ENCODE measurements at places on chromosomes 12 and 14. TPM values are rescaled to one million over a fixed set of nuclear protein-coding genes. Genes with fewer than 3 reads are reported as not detected.

TMEM30B gene
- total RNA-seq: 10.5 TPM

RAD9B gene
- 0.25 TPM for total RNA-seq

GRCh38 chr12:109518820-109519665 lies 41.6 kb downstream of the UBE3B start:
- peak; percentile 59 for DNase-seq

AQP6 gene
- total RNA-seq: 0.28 TPM

- DNase-seq: peak; percentile 77
Measured at GRCh38 chr14:91509083-91509877, 830 bp downstream of the PPP4R3A start.

- no peak for DNase-seq
Measured at GRCh38 chr14:77529213-77529612, 30.6 kb upstream of the ISM2 start.

DNA sequence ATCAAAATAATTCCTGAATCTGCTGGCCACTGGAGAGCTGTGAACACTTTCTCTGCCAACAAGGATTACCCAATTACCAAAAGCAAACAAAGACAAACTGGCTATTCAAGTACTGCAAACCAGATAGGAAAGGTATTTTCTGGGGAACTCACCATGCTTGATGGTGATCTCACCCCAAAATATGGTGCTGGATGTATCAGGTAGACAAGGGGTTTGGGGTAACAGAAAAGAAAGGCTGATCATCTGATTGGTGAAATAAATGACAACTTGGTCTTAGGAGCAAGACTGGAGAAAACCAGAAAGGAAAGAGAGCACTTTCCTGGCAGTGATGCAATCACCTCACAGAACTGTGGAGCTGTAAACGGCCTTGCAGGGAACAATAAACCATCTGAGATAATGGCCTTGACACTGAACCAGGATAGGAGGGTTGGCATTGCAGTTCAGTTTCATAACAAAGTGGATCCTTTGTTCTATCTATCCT lies 31.0 kb upstream of the NPFF start:
- peak; percentile 56 for DNase-seq

NKX2-1 gene
- total RNA-seq: 0.10 TPM

DNA sequence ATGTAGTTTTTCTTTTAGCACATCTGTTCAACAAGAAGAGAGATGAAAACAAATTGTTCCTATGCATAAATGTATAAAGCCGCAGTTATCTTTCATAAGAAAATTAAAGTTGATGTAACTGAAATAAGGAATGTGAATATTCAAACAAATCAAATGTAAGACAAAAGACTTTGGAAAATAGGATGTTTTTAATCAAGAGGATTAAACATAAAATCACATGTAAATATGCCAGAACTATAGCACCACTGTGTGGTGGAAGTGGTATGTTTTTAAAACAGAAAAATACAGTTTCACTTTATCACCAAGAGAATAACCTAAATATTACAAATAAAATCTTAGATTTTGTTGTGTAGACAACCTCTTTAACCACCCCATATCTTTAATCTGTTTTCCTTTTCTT lies 40.4 kb downstream of the CAPS2 start:
- DNase-seq: no peak

DNA sequence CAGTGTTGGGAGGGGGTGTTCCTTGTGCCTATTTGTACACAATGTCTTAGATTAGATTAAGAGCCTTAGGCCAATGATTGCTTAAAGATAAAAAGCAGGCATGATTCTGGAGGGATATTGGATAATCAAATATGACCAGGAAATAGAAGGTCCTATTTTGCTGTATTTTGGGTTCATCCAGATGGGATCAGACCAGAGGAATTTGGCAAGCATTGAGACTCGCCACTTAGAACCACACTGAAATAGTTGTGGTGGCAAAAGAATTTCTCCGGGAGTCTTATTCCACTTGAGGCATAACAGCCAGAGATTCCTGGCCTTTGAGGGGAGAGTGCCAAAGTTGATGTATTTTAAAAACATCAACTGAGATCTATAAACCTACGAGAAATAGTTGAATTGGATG lies 327.2 kb downstream of the RAD51B start:
- no peak for DNase-seq

DNA sequence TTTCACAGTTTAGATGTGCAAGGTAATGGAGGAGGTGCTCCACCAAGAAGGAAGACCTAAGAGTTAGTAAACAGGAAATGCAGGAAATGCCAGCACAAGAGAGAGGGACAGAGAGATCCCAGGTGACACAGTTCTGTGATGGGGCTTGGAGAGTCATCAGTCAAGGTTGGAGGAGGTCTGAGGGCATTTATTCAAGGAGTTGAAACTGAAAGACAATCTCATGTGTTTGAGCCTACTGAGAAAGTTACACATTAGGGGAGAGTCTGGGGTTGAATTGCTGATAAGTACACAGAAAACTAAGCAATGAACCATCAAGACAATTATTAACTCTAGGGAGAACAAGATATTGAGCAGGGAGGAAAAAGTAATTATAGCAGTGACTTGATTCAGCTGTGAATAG lies 138.5 kb downstream of the ANO6 start:
- DNase-seq: no peak

SELPLG gene
- total RNA-seq: 2.4 TPM

GRCh38 chr12:106274575-106275121 lies 26.8 kb upstream of the CKAP4 start:
- no peak for DNase-seq

DNA sequence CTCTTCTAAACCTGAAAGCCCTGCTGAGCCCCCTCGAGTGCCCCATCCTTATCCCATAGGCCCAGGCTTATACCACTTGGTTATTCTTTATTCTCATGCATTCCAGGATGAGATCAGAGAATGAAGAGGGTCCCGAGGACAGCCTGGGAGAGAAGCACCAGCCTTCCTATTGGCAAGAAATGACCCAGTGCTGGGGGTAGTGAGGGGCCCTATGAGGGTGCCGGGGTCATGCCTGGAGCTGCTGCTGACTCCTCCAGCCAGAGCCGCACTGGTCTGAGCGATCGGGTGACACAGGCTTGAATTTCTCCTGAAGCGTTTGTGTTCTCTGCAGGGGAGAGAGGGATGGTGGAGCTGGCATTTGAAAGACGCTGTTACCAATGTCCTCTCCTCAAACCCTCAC lies 18.1 kb downstream of the MORN3 start:
- DNase-seq: no peak
